Bronchial epithelial cell (primary cell): ENCODE measurements at places on chromosomes 11 and 22. TPM values are rescaled to one million over a fixed set of nuclear protein-coding genes. Genes with fewer than 3 reads are reported as not detected.
A peak's percentile ranks its signal among the peaks of the same experiment; 100 is the strongest.

The PRDX5 gene
- total RNA-seq, result 649 and 769 TPM in 2 replicates

GRCh38 chr11:82858556-82859091 lies 41.6 kb downstream of the PRCP start:
- DNase-seq, result peak; percentile 48

- no peak for DNase-seq
Observed at GRCh38 chr11:105609832-105610781, at the start of gene GRIA4. GRIA4 (plus strand) TSS chr11:105610073; CDS start chr11:105610998, 925 bp downstream.

The PRAME gene
- total RNA-seq, result not detected in 2 replicates

- DNase-seq, result no peak
Observed at GRCh38 chr11:27310707-27311106, 52.3 kb downstream of the CCDC34 start.

DNA sequence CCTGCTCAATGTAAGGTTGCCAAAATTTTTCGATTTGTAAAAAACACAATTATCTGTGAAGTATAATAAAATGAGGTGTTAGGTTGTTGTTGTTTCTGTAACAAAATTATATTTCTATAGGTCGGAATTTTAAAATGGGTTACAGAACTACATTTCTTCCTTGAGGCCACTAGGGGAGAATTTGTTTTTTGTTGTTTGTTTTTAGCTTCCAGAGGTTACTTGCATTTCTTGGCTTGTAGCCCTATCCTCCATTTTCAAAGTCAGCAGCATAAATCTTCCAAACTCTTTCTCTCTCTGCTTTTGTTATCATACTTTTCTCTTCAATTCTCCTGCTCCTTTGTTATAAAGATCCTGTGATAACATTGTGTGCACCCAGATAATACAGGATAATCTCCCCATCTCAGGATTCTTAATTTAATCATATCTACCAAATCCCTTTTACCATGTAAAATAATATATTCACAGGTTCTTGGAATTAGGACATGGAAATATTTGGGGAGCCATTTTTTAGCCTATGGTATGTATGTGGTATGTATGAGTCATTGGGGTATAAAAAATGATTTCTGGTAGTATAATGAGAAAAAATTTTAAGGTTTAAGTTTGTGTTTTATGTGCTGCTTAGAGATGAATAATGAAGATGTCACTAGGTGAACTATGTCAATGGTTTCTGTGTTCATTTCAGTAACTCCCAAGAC lies 9.4 kb upstream of the PATL1 start:
- no peak for DNase-seq

DNA sequence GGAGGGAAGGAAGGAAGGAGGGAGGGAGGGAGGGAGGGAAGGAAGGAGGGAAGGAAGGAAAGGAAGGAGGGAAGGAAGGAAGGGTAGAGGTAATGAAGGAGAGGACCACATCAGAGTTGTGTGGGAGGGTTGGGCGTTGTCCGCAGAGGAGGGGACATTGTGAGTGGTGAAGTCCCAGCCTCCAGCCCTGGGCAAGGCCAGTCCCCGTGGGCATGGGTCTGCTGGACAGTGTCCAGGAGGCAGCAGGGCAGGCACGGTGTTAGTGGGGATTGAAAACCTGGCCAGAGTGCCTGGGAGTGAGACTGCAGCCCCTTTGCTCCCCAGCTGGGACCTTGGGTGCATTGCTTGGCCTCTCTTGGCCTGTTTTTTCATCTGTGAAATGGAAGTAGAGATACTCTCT lies 1462.3 kb downstream of the BRD1 start:
- DNase-seq, result no peak

DNA sequence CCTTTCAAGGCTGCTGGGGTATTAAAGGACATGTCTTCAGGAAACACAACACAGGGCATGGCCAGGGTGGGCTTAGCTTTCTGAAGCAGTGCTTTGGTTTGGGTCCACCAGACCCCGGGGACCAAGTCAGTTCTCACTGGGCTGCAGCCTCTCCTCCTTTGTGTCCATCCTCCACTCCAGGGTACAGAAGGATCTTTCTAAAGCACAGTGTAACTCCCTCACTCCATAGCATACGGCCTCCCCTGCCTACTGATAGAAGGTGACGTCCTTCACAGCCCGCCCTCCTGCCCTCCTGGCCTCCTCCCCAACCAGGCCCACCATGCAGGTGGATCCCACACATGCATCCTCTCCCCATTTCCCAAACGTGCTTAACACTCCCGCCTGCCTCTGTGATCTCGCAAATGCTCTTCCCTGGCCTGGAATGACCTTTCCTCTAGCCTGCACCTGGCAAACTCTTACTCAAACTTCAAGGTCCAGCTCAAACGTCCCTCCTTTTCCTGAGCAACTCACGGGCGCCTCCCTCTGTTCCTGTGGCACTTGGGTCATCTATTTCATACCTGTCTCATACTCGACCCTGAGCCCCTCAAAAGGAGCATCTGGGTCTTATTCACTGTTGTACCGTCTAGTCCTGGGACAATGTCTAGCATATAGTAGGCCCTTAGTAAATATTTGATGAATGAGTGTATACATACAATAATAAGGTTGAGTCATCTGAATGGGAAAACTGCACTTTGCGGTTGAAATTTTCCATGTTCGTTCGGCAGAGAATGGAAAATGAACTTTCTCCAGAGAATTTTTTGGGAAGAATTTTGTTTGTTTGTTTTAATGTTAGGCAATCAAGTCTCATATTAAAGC lies 187.7 kb downstream of the EFCAB6 start:
- peak; percentile 11 for DNase-seq

GRCh38 chr11:92130421-92130831 lies 94.2 kb upstream of the FAT3 start:
- DNase-seq, result peak; percentile 89

The IL17REL gene
- total RNA-seq, result not detected in 2 replicates

DNA sequence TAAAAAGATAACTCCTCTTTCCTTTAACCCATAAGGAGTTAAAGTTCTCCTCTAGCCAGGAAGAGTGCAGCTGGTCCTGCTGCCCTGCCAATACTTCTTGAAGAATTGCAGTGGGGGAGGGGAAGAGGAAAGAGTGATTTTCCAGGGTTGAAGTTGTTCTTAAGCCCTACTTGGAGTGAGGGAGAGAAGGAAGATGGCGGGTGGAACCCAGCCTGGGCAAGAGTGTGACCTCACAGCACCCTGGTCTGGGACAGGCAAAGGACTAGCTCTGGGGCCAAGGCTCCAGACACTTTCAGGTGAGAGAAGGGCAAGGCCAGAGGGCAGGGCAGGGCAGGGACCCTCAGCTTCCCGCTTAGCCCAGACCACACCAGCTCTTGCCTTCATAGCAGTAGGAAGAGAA lies 6.6 kb downstream of the TNKS1BP1 start:
- no peak for DNase-seq

- DNase-seq, result peak; percentile 10
Observed at GRCh38 chr22:17434856-17435255, 65.6 kb downstream of the CECR2 start.

DNA sequence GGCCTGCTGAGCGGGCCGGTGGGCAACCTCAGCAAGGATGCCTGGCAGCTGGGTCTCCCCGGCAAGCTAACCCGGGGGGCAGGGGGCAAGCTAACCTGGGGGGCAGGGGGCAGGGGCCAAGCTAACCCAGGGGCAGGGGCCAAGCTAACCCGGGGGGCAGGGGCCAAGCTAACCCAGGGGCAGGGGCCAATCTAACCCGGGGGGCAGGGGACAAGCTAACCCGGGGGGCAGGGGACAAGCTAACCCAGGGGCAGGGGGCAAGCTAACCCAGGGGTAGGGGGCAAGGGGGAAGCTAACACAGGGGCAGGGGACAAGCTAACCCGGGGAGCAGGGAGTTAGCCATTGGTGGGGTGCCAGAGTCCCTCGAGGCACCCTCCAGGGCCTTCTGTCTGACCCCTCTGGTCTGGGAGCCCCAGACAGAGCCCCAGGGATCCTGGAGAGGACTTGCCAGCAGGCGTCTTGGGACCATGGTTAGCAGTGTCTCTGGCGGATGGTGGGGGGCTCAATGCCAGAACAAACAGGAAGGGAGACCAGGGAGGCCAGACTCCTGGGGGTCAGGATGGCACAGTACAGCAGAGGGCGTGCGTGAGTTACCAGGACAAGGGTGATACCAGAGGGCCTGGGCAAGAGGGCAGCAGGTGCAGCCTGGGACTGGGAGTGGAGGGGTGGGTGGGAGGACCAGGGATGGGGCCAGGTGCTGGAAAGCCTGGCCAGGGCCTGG lies 16.1 kb downstream of the IGF2 start:
- DNase-seq, result no peak

The HBG1 gene
- total RNA-seq, result not detected in 2 replicates

- no peak for DNase-seq
Observed at GRCh38 chr11:827146-827896, 398 bp upstream of the CRACR2B start.

GRCh38 chr11:1498262-1498661 lies 11.7 kb upstream of the MOB2 start:
- no peak for DNase-seq

The OR51S1 gene
- total RNA-seq, result not detected in 2 replicates

- peak; percentile 38 for DNase-seq
Observed at GRCh38 chr11:61587951-61588727, 7.3 kb upstream of the SYT7 start.

GRCh38 chr11:74839446-74839845 lies 90.8 kb downstream of the RNF169 start:
- DNase-seq, result no peak

The SLN gene
- not detected in 2 replicates for total RNA-seq

- DNase-seq, result peak; percentile 79
Observed at GRCh38 chr11:14318581-14318981, 40.4 kb downstream of the RRAS2 start.

DNA sequence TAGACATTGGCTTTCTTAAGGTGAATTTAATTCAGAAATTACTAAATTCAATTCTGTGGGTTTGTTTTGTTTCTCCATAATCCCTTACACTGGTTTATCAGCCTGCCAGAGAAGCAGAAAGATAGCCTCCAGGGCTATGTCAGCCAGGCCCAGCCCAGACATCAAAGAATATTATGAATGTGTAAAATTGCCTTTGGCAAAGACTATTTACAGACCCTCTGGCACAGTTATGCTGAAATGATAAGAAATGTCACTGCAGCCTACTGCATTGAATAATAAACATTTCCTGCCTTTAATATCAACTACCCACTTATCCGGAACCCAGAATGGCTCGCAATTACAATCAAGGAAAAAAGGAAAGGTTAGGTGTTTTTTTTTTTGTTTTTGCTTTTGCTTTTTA lies 562.5 kb upstream of the LRRC4C start:
- no peak for DNase-seq

The POLR2F gene
- 23.7 and 41.0 TPM in 2 replicates for total RNA-seq

- peak; percentile 74 for DNase-seq
Observed at GRCh38 chr11:48006301-48006992, 26.1 kb downstream of the PTPRJ start.

GRCh38 chr11:121478895-121479697 lies 26.3 kb upstream of the SORL1-AS1 start:
- no peak for DNase-seq

The DCDC1 gene
- not detected in 2 replicates for total RNA-seq

DNA sequence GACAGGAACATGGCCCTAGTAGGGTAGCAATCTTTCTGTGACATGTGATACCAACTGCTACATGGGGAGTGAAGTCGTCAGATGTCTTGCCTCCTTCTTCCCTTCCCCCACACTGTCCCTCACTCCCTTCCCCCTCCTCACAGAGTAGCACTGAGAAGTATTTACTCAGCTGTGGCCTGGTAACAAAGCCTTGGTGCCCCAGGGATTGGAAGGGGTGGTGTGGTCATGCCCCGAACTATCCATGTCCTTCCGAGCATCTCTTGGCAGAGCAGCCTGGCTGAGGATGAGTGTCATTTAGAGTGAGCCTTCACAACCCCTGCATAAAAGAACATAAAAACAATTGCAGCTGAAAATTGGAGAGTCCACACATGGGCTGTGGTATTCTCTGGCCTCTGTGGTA lies 46.1 kb downstream of the ARFGAP2 start:
- no peak for DNase-seq

The HBG2 gene
- total RNA-seq, result not detected in 2 replicates

The ZDHHC24 gene
- total RNA-seq, result 8.4 and 9.7 TPM in 2 replicates

DNA sequence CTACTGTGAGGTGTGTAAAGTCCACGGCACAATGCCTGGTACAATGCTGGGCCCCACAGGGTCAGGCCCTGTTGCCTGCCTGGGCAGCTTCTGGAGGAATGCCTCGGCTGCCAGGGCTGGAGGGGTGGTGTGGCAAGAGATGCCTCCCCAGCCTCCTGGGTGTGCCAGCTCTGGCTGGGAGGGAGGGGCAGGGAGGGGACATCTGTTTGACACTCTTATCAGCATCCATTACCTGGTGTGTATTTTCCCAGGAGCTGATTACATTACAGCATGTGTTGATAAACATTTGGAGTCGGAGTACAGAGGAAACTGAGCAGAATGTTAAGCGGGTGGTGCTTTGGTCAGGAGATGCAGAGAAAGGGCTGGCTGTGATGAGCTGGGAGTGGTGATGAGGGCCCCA lies 11.0 kb upstream of the NECTIN1 start:
- no peak for DNase-seq

- no peak for DNase-seq
Observed at GRCh38 chr22:39907605-39908097, 6.8 kb downstream of the GRAP2 start.

The PLEKHA7 gene
- 2.4 and 6.4 TPM in 2 replicates for total RNA-seq

GRCh38 chr11:18229501-18229900 lies 7.1 kb downstream of the SAA4 start:
- DNase-seq, result no peak

DNA sequence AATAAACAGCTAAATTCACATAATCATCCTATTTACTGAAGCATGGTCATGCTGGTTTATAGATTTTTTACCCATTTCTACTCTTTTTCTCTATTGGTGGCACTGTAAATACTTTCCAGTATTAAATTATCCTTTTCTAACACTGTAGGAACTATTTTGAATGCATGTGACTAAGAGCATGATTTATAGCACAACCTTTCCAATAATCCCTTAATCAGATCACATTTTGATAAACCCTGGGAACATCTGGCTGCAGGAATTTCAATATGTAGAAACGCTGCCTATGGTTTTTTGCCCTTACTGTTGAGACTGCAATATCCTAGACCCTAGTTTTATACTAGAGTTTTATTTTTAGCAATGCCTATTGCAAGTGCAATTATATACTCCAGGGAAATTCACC lies 10.7 kb downstream of the RAG1 start:
- DNase-seq, result no peak

The NEAT1 gene
- total RNA-seq, result 114 and 133 TPM in 2 replicates

The FOLR3 gene
- total RNA-seq, result 11.3 and 26.4 TPM in 2 replicates

GRCh38 chr11:8256271-8257002 lies 7.2 kb downstream of the LMO1 start:
- DNase-seq, result no peak

GRCh38 chr11:6646918-6647679 lies 8.5 kb downstream of the DCHS1 start:
- DNase-seq, result no peak

DNA sequence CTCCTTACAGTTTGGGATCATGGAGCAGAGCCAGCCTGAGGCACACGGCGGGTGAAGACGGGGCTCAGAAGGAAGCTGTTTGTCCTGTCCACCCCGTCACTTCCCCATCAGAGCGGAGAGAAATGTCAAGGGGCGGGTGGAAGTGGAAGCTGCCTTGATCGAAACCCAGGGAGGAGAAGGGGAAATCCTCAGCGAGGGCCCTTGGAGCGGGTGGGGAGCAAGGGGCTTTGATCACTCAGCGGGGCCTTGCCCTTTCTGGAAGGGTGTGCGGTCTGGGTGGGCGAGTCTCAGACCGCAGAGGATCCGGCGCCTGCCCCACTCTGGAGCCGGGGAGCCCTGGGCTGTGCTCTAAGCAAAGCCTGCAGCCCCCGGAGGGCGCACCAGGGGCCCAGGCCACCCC lies 320.4 kb downstream of the NTM start:
- no peak for DNase-seq

The GP1BB gene
- 0.90 TPM in 1 of 2 replicates, not detected in the other for total RNA-seq
